NCI-H1436 treated with DMSO at 0.1 percent for 48 hours (cell line): ENCODE measurements at places on chromosomes 5 and 9.

DNA sequence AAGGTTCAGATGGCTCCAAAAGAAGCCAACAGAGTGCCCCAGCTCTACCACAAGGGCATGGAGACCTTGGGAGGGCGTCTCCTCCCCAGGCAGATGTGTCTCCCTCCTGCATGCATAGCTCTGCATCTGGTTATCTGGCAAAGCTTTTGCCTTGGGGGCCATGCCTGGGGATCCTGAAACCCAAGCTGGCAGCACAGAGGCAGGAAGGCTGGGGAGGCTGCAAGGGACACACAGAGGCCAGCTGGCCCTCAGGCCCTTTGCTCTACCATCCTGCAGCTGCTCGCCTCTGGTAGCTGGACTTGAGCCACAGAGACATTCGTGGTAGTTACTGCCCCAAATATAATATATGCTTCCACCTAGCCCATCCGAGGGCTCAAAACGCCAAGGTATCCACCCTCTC is 3.9 kb downstream of the SEPTIN8 start:
- DNase-seq = no peak

GRCh38 chr9:123928533-123929176 is 1.3 kb downstream of the DENND1A start:
- no peak for DNase-seq

GRCh38 chr5:117788596-117788995 is 1199.8 kb downstream of the DTWD2 start:
- DNase-seq = no peak

DNA sequence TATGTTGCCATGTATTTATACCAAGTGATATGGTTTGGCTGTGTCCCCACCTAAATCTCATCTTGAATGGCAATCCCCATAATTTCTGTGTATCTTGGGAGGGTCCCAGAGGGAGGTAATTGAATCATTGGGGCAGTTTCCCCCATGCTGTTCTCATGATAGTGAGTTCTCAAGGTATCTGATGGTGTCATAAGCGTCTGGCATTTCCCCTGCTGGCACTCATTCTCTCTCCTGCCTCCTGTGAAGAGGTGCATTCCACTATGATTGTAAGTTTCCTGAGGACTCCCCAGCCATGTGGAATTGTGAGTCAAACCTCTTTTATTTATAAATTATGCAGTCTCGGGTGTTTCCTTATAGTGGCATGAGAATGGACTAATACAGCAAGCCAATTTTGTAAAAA is 140.8 kb upstream of the ADAMTSL1 start:
- DNase-seq = no peak

DNA sequence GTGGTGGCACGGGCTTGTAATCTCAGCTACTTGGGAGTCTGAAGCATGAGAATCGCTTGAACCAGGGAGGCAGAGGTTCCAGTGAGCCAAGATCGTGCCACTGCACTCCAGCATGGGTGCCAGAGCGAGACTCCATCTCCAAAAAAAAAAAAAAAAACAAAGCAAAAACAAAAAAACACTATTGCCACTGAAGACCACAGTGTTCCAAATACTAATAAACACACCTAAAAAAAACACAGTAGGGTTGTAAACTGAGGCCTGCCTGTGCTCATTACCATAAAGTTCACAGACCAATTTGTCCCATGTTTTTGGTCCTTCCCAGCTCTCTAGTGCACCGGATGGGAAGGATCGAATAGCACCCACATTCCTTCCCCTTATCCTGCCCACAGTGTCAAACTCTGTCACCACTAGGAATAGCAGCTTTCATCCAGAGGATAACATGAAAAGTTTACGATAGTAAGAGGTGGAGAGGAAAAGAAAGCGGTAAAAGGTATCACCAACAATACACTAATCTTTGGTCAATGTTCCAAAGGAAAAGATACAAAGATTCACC is 49.2 kb downstream of the MYO10 start:
- no peak for DNase-seq

- no peak for DNase-seq
Measured at GRCh38 chr5:38134810-38135209, 123.5 kb upstream of the EGFLAM start.

DNA sequence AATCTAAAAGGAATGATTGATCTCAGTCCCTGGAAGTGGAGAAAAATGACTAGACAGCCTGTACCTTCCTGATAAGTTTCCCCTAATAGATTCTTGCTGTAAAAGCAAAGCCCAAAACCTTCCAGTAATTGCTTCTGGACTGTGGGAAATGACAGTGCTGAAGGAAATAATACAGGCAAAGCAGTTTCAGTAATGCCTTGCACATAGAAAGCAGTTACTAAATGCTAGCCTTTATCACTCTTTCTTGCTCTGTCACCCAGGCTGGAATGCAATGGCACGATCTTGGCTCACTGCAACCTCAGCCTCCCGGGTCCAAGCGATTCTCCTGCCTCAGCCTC is 50.3 kb downstream of the MAP1B start:
- DNase-seq = no peak

- DNase-seq = no peak
Measured at GRCh38 chr5:1794901-1795290, 4.7 kb downstream of the MRPL36 start.

- DNase-seq = no peak
Measured at GRCh38 chr9:20479419-20480155, 142.7 kb downstream of the MLLT3 start.

- no peak for DNase-seq
Measured at GRCh38 chr9:92424340-92424739, at the start of gene OMD. Gene OMD, minus strand, starts transcription at chr9:92424471. Its CDS starts 6,913 bp downstream, at chr9:92417558.

GRCh38 chr5:131378721-131379541 is 115.1 kb downstream of the CDC42SE2 start:
- no peak for DNase-seq

DNA sequence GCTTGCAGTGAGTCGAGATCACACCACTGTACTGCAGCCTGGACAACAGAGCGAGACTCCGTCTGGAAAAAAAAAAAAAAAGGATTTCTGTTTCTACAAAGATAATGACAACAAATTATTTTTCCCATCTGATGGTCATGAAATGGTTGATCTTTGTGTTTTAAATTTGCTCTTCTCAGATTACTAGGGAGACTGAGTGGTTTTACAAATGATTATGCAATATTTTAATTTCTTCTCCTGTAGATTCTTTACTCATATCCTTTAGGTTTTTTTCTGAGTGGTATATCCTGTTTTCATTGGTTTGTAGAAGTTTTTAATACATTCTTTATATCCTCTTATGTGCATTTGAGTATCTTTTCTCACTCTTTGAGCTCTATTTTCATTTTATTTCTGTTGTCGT is 20.6 kb upstream of the AUH start:
- DNase-seq = no peak

GRCh38 chr5:16596581-16596940 is 20.2 kb downstream of the RETREG1 start:
- DNase-seq = no peak

DNA sequence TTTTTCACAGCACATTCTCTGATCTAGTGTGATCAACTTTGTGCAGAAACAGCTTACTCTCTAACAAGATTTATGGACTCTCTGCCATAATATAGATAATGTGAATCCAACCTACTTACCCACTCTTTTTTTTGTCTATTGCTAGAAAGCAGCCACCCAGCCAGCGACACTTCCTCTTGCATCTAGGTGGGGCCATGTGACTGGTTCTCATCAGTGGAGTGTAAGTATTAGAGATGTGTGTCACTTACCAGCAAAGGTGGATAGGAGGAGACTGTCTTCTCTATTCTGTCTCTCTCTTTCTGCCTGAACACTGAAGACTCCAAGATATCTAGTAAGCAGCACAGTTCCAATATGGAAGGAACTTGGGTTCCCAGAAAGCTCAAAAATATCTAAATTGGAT is 174.8 kb downstream of the MCTP1 start:
- DNase-seq = no peak

DNA sequence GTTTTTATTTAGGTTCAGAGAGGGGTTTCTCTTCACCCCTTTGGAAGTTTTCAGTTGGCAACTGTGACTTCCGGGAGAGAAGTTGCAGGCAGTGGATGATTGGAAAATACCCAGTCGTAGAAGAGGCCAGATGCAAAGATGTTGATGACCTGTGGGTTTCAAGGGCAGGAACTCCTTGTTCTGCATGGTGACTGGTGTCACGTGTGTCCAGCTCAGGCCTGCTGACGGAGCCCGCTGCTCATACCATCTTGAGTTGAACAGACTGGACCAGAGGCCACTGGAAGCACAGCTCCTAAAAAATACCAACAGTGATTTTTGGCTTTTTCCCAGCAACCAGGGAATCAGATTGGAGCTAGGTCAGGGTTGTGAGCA is 243.9 kb upstream of the KLF4 start:
- no peak for DNase-seq

DNA sequence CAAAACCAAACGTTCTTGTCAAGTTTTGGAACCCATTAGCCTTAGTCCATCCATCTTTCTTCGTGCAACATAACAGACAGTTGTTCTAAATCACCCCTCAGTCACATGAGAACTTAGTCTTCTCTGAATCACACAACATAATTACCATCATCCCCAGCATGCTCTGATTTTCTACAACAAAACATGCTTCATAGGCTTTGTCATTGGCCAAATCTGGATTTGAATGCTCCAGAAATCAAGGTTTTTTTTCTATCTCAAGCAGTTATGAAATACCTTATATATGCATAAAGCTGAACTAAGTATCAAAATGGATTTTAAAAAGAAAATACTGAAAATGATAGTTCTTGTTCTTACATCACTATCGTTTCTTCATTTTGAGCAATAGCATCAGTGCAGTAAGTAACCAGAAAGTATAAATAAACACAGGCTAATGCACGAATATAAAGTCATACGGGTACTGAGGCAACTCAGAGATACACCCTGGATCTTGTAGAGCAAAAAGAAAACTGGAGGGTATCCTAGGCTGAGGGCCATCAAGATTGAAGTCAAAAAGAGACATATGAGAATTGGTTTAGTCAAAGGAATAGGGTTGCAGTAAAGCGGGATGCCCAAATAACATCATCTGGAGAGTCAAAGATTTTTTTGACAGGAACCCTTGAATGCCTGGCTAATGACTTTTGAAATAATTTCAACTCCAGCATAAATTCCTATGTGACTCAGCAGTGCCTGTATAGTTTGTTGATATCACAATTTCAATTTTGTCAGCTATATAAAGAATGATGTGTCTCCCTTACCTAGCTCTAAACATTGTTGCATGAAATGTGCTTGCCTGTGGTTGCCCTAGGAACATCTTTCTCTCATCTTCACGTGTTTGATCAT is 164.7 kb downstream of the ADAMTSL1 start:
- no peak for DNase-seq

- no peak for DNase-seq
Measured at GRCh38 chr5:146717951-146718350, 160.6 kb downstream of the PPP2R2B start.

GRCh38 chr9:120830151-120830550 is 12.6 kb downstream of the PSMD5 start:
- DNase-seq = no peak

DNA sequence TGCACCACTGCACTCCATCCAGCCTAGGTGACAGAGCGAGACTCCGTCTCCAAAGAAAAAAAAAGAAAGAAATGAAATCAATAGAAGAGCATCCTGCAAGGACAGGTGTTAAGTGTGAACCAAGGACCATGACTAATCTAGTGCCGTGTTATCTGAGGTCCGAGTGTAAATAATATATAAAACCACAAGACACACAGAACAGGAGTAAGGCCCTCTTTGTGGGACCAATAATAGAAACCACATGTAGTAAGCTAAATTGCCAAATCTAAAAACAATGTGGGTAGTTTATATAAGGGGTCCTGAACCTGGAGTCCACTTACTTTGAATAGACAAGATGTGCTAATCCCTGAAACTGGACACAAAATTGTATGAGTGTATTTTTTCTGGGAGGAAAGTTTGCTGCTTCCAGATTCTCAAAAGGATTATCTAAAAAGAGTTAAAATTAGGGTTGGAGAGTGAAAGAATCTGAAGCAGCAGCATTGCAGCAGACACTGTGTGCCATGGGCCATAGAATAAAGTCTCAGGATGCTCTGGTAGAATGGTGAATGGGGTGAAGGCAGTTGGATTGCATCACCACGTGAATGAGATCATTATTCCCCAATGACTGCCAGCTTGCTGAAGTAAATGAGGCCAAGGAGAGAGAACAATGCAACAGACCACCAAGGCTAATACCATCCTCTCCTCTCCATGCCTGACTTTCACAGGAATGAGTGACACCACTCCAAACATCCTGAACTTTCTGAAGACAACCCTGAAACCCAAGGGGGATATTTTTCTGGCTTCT is 222.7 kb downstream of the DCP2 start:
- DNase-seq = no peak

DNA sequence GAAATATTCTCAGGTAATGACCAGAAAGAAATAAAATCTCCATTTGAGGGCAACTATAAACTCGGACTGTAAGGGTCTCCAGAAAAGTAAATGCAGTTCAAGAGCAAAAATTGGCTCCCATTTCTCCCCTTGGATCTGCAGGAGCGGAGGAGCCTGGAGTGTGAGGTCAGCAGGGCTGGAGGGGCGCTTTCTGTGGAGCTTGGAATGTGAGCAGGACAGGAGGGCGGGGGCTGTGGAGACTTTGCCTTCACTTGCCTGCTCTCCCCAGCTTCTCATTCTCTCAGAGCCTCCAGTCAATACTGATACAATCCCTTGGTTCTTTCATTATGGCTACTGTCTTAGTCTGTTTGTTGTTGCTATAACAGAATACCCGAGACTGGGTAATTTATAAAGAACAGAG is 162.8 kb upstream of the ANKH start:
- no peak for DNase-seq

GRCh38 chr9:214648-215493 is at the start of gene DOCK8:
Gene DOCK8, plus strand, starts transcription at chr9:214865. Its CDS starts 112 bp downstream, at chr9:214977.
- no peak for DNase-seq

DNA sequence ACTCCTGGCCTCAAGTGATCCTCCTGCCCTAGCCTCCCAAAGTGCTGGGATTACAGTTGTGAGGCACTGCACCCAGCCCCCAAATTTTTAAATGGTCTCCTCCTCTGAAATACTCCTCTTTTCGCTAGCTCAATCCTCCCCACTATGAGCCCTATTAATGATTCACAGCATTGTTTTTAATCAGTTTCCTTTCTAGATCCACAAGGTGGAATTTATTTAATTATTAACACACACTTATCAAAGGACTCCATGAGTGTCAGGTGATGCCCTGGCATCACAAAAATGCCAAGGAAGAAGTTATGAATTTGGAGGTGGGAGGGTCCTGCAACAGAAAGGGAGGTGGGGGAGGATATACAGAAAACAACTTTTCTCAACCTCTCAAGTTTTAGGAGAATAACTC is 806.5 kb downstream of the PRELID2 start:
- DNase-seq = no peak

DNA sequence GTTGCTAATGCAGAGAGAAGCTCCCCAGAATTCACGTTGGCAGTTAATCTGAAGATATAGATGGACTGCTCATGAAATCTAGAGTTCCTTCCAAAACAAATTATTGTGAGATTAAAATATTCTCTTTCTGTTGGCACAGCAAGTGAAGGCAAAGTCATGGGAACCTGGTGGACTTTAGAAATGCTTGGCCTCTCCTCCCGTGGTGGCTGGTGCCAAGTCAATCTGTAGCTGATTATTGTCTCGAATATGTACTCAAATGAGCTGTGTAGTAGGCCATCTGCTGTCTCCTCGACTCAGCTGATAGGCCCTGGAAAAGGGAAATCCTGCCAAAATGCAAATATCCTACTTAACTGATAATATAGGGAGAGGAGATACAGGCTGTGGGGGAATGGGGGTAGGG is 69.3 kb downstream of the DAPK1 start:
- no peak for DNase-seq
